LHCN-M2 (cell line): ENCODE measurements at places on chromosomes 3 and 15.

DNA sequence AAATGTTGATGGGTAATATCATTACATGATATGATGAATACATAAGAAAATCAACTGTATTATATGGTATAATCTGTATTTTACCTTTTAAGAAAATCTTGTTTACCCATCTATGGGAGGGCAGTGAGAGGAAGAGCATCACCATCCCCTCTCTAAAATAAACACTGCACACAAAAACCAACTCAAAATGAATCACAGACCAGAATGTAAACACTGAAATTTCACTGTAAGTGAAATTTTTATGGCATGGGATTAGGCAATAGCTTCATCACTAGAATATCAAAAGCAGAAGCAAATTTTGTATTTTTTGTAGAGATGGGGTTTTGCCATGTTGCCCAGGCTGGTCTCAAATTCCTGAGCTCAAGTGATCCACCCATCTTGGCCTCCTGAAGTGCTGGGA, 26.2 kb downstream of the IFT80 start:
- DNase-seq, result peak; percentile 56

DNA sequence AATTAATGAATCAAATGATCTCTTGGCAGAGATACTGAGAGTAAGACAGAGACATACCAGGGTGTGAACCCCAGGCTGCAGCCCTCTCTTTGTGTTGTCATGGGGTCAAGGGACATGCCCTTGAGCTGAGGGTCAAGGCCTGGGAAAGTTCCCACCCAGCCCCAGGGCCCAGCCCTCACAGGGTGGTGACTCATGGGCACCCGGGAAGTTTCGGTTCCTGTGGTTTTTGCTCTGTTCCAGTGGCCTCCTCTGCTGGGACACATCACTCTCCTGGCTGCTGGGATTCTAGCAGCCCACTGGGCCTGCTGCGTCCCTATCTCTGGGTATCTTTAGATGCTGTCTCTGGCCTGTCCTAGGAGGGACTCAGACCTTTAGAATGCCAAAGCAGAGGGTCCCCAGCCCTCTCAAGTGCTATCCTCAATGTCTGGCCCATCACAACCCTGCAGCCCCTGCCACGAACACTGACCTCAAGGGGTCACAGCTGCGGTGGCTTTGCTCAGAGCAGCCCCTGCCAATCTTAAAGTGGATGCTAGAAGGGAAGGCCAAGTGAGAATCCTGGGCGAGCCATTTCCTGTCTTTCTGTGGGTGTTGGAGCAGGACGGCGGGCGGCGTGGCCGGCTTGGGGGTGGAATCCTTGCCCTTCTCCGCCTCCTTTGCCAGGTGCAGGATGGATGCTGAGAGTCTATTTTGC, 148.4 kb upstream of the TLE3 start:
- peak; percentile 71 for DNase-seq

DNA sequence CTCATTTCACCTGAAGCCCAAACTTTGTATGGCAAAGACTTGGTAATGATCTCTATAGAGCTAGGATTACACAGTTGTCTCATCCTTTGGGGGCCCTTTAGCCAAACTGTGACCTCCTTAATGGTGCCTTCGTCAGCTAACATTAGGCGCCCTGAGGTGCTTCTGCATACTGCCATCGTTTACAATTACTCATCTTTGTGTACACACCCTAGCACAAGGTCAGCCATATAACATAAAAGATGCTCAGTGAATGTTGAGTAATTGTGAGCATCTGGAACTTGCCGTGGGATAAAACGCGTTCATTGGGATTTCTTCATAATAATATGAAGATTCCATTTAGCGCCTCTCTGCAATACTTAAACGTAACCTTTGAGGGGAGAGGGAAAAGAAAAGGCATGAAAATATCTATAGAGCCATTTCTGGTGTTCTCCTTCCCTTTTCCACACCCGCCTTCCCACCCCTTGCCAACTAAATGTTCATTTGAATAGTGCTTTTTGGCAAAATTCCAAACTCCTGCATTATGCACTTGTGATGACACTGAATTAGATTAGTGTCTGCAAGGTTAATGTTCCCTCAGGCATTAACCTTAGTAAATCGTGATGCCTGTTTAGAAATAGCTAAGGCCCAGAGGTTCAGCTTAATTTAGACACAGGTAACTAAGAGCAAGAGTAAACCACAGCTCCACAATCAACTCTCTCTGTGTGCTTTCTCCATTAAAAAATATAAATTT, 990 bp upstream of the ZNF148 start:
- no peak for DNase-seq

DNA sequence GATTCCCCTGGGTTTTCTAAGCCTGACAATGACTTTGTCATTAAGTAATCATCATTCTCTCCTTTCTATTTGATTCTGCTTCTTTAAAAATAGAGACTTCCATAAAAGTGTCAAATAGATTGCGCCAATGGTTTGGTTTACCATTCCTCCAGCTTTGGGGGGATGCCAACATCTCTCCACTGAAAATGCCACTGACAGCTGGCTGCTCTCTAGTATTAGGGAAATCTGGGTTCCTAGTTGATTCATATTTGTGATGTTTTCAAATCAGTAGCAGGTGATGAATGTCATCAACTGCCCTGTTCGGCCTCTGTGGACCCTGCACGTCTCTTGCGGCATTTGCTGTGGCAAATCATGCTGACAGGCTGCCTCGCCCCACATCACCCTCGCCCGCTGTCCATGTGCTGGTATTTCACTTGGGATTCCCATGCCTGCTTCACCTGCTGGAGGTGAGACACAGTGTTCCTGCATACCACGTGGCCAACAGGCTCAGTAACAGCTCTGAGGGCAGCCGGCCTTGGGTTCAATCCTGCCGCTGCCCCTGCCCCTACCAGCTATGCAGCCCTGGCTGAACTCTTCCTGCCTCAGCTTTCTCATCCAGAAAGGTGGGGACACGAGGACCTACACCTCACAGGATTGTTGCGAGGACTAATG, 28.1 kb downstream of the ZXDC start:
- peak; percentile 73 for DNase-seq

- DNase-seq, result no peak
Measured at GRCh38 chr3:186151077-186151971, 42.4 kb upstream of the ETV5 start.

DNA sequence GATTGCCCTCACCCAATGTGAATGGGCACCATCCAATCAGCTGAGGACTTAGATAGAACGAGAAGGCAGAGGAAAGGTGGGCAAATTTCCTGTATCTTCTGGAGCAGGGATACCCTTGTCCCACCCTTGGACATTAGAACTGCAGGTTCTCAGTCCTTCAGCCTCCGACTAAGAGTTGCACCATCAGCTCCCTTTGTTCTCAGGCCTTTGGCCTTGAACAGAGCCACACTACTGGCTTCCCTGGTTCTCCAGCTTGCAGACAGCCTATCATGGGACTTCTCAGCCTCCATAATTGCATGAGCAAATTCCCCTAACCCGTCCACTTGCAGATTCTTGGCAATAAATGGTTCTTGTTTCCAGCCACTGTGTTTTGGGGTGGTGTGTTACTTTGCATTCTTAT, 102.4 kb downstream of the LSM3 start:
- no peak for DNase-seq

DNA sequence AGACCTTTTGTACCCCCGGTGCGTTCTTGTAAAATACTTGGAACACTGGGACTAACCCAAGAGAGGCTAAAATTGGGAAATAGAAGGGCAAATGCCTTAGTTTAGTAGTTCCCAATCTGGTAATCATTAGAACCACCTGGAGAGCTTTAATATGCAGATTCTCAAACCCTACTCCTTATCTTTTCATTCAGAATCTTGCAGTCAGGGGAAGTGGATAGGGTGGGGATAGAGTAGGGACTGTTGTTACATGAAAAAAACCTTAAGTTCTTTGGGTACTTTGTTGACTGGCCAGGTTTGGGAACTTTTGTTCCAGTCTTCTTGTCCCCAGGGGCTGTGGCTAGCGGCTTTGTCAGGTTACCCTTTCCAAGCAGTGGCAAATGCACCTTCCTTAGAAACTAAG, 15.9 kb downstream of the MAPKBP1 start:
- no peak for DNase-seq

DNA sequence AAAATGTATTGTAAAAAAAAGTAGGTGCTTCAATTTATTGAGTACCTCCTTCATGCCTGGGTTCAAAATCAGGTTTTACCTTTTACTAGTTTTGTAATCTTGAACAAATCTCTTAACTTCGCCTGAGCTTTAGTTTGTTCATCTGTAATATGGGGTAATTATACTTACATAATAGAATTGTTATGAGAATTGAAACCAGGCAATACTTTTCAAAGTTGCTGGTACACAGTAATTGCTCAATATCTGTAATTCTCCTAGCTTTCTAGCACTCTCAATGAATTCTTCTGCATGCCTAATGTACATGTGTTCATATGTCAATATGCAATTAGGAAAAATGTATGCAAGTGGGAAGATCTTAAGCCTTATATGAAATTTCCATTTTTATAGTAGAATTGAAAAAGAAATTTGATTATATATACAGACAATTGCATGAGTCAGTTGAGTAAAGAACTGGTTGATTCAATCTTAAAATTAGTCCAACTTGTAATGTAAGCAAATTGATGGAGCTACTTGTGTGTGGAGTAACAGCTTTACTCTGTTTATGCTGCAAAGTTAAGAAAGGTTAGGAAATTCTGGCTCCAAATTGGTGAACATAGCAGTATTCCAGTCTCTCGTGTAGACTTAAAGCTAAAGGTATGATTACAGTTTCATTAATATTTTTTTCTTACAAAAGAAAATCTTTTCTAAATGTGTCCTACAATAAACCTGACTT, 4.1 kb downstream of the TNFSF10 start:
- DNase-seq, result no peak

DNA sequence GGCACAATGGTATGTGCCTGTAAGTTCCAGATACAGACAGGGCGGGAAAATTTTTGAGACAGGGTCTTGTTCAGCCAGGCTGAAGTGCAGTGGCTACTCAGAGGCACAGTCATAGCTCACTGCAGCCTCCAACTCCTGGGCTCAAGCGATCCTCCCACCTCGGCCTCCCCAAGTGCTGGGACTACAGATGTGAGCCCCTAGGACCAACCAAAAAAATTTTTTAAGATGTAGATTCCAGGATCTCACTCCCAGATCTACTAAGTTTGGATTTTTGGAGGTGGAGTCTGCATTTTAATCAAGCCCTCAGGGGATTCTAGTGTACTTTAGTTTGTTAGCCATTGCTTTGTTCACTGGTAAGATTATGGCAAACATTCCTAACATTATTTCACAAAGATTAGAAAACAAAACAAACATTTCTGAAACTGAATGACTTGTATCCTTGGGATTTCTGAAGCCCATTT, 2.7 kb downstream of the LIPH start:
- DNase-seq, result peak; percentile 13

DNA sequence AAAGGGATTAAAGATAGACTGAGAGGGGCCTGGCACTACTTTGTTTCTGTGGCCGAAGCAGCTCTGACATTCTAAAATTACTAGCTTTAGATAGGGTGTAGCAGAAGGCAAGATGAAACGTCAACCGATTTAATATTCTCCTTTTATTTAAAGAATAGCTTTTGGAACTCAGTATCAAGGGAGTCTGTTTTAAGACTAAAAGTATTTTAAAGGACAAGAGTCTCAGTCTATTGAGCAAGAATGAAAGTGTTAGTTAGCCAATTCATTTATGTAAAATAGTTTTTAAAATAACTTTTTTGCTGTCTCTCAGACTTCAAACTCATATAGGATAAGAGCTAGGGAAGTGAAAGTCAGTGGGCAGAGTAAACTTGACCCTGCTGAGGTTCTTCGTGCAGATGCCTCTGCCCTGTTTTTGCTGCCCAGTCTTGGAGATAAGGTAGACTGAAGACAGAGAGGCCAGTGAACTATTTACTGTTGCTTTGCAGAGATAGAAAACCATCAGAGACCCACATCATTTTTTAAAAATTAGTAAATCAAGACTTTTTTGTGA, 1090.9 kb downstream of the ROBO2 start:
- no peak for DNase-seq

- no peak for DNase-seq
Measured at GRCh38 chr15:38814891-38815290, 250.3 kb upstream of the RASGRP1 start.

DNA sequence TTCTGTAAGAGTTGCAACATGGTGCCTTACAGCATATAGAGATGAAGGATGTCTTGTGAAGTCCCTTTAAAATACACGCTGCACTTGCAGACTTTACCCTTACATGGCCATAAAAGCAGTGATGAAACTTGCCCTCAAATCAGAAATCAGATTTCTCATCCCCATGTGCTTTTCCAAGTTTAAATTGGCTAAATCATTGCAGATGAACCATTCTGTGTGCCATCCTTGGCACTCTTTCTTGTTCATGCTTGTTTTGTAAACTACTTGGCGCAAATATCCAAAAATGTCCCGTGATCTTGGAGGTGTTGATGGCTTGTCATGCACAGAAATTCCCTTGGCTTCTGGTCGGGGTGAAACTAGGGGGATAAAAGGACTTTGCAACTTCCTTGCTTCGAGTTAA, 135.7 kb downstream of the LRIG1 start:
- DNase-seq, result no peak

DNA sequence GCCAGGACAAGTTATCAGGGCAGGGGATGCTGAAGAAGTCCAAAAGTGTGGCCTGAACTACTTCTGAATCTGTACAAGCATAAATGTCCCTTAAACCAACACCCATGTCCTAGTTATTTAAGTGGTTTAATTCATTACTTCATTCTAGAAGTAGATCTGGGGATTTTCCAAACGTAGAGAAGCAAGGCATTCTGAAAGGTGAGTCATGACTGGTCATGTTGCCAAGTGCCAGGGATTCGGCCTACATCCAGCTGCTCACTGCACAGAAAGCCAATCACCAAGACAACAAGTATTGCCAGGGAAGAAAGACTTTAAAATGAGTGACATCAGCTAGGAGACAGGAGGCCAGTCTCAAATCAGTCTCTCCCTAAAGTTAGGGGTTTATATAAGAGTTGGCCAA, 396.6 kb downstream of the GABRB3 start:
- no peak for DNase-seq

- DNase-seq, result no peak
Measured at GRCh38 chr3:172070269-172070668, 30.9 kb downstream of the FNDC3B start.

DNA sequence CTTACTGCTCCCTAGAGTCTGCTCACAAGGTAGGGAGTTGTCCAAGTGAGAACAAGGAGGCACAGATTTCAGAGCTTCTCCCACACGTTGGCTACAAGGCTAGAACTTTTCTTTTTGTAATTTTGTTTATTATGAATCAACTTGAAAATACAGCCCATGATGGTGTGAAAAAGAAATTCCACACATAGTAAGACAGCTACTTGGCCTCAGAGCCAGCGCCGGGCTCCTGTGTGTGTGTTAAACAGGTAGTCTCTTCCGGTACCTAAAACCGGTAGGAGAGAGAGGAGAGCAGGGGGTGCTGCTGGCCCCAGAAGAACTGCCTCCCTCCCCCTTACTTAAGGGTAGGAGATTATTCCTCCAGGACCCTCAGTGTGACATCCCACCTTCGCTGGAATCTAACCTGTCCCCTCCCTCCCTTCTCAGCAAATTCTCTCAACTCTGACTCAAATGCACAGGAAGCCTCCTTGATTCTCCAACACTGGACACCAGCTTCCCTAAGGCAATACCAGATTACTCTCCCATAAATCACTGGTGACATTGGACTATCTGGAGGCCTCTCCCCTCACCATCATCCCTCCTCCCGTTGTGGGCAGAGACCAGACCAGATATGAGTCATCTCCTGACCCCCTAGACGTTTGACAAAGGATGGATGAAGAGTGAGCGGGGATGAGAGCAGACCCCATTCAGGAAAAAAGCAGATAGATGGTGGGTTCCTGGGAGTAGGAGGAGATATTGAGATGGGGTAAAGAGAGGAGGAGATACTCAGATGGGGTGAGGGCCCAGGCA, 4.5 kb upstream of the IP6K1 start:
- DNase-seq, result no peak
